GM18507 (cell line): ENCODE measurements at places on chromosomes 3 and 15.
A peak's percentile ranks its signal among the peaks of the same experiment; 100 is the strongest.

DNA sequence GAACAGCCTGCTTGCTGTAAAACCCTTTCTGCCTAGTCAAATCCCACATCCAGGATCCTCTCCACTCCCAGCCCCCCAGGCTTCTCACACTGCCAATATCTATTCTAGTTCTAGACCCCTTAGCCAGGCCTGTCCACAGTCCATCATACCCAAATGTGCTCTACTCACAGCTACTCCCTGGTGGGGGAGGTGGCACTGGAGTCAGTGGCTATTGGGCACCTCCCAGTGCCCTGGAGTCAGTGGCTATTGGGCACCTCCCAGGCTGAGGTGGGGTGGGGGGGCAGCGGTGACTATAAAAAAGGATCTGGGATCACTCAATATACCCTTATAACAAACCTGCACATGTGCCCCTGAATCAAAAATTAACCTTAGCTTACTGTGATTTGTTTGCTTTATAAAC is 773 bp upstream of the DISP2 start:
- DNase-seq = no peak

DNA sequence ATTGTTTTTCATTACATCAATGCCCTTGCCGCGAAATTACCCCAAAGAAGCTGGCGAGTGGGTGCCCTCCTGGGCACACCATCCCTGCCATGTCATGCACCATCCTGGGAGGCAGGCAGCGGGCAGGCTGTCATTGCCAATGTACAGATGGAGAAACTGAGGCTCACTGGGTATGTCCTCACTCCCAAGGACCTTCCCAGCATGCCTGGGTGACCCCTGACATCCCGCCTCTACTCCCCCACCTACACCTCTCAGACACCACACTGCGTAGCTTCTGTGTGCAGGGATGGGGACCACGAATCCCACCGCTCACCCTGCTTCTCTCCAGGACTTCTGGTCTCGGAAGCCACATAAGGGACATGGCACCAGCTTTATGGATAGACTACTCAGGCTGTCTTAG is 41.0 kb upstream of the SLC41A3 start:
- no peak for DNase-seq

DNA sequence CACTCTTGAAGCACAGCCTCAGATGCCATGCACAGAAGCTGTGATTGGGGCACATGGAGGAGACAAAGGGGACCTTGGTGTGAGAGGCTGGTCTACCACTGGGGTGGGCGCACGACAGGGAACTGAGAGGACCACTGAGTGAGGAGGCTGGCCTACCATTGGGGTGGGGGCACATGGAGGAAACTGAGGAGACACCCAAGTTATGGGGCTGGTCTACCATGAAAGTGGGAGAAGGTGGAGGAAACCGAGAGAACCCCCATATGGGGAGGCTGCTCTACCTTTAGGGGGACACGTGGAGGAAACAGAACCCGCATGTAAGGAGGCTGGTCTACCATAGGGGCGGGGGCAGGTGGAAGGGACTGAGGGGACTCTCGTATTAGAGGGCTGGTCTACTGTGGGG is 153.4 kb downstream of the FBLN2 start:
- DNase-seq = no peak

GRCh38 chr15:96303503-96304056 is 26.9 kb upstream of the NR2F2 start:
- no peak for DNase-seq

GRCh38 chr15:66696770-66697169 is 5.3 kb upstream of the SMAD6 start:
- no peak for DNase-seq

DNA sequence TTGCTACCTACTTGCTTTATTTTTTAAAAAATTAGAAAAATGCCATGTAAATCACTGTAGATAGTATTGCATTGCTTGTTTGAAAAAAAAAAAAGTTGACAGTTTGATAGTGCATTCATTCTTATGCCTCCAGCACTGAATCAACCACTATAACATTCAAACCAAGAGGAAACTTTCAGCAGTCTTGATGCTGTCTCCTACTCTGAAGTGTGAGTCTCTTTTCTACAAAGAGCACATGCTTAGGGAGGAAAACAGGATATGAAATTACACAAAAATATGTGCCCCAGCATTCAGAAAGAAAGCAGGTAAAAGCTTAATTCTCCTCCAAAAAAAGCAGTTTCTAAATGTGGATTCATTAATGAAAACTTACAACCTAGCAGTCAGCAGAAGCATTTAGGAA is 78.3 kb downstream of the ZBTB20 start:
- no peak for DNase-seq

DNA sequence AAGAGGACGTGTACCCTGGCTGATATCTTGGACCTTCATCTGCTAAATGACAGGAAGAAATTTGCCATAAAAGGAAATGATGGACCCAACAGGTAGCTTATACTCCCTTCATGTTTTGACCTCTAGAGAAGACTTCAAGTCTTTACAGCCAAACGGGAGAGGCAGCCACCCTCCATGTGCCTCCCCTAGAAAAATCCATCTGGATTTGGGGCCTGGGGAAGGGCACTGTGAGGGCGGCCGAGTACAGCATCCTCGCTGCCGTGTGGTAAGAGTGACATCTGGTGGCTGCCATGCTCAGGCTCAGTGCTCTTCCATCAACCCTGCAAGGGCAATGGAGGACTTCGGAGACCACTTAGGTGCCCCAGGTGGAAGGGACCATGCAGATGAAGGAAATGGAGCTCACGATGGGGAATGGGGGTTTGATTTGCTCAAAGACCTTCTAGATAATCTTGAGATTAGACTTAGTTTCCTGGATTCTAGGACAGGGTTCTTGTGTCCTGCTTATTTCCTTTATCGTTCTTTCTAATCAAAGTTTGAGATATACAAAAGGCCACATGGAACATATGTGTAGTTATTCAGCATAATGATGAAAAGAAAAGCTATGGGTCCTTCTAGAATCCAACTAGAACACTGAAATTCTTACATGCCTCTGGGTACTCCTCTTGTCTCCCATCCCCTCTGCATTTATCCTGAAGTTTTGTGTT is 44.4 kb downstream of the AQP9 start:
- DNase-seq = peak; percentile 12

GRCh38 chr3:119207512-119207875 is 33.2 kb downstream of the B4GALT4 start:
- no peak for DNase-seq

GRCh38 chr15:56719774-56720555 is 13.3 kb downstream of the ZNF280D start:
- DNase-seq = no peak

- no peak for DNase-seq
Observed at GRCh38 chr3:55969634-55970033, 482.5 kb upstream of the WNT5A start.

DNA sequence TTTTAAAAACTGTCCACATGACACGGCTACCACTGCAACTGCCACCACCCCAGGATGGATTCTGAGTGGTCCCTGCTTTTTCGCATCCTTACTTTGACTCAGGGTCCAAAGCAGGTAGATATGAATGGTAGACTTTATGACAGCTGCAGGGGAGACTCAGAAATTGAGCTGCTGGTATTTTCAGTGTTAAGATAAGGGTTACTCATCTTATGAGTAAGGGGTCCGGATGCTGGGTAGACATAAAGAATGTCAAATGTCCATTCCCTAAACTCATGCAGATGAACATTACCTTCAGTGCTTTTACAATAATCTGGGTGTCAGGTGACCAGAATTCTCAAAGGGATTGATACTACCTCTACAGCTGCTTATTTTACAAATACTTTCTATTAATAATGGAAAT is 25.9 kb upstream of the BBX start:
- DNase-seq = no peak

GRCh38 chr15:80587816-80588456 is 107.2 kb upstream of the ABHD17C start:
- no peak for DNase-seq

DNA sequence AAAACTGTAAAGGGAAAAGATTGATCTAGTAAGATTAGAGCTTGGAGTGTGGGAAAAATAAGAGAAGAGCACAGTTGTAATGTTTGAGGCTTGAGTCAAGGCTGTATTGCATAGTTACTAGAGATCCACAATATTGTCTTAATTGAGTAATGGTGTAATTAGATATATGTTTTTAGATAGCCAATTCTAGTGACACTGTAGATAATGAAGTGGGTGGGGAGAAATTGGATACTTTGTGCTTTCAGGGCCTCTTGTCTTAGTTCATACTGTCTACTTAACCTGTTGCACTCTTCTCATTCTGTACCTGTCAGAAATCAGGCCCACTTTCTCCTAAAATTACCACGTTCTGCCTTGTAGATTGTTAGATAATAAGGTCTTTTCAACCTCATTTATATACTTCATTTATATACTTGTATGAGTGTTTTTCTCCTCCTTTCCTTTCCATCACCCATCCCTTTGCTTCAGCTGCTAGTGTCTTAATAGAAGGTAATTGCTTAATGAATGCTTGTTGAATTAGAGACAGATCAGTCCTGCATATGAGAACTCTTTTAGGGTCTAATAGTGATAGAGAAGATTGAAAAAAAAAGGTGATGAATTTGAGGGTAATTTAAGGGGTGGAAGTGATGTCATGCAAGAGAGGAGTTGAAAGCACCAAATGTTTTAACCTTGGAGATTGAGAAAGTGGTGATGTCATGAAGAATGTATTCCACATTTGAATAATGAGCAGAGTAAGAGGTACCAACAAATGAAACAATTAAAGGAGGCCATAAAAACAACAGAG is 32.0 kb downstream of the PIK3CA start:
- no peak for DNase-seq

DNA sequence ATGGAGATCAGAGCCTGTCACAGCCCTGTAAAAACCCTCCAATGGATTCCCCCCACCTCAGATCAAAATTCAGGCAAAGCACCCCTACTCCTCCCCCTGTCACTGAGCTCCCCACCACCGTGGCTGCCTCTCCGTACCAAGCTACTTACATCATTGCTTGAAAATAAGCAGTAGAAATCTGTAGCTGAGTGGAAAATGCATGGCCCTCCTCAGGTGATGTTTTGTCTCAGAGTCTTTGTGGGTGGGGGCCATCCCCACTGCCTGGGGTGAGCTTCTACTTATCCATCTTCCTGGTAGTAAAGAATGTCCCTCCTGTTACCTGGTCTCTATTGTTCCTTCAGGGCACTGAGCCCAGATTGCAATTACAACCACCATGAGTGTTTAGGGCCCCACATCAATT is 34.5 kb downstream of the SLCO2A1 start:
- DNase-seq = no peak

- no peak for DNase-seq
Observed at GRCh38 chr3:169562988-169563774, 100.3 kb downstream of the MECOM start.

- DNase-seq = no peak
Observed at GRCh38 chr3:123622766-123623165, 37.9 kb upstream of the HACD2 start.

GRCh38 chr3:117927825-117928224 is 1106.8 kb downstream of the IGSF11 start:
- no peak for DNase-seq

GRCh38 chr3:42683875-42684598 is 1.3 kb upstream of the KLHL40 start:
- no peak for DNase-seq

DNA sequence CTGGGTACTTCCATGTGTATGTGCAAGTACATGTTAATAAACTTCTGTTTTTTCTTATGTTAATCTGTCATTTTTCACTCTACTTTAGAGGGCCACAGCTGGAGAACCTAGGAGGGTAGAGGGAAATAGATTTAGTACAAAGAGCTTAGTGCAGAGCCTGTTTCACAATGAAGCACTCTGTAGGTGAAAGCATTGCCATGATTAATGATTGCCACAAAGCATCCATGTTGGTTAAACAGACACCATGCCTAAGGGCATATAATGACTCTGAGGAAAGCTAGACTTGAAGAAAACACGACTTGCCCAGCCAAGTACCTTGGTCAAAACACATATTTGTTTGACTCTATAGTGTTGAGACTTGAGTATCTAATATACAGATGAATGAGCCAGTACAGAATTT is 338.4 kb downstream of the FHIT start:
- no peak for DNase-seq

- DNase-seq = no peak
Observed at GRCh38 chr15:101692801-101693598, 31.3 kb downstream of the TARS3 start.

- no peak for DNase-seq
Observed at GRCh38 chr3:166877971-166878370, 502.1 kb downstream of the ZBBX start.

DNA sequence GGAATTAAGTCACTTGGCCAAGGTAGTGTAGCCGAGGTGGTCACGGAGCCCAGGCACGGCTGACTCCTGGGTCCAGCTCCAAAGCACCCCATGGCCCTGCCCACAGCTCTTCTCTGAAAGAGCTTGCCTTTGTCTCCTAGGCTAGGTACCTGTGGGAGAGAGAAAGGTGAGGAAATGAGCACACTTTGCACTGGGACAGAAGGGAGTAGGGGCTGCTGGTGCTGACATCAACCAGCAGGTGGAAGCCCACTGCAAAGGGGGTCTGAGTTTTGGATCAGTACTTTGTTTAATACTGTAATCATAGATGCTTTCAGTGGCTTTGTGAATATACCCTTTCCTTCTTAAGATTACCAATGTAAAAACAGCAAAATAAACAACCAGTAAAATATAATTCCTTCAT is 128.3 kb upstream of the EIF1B start:
- no peak for DNase-seq

DNA sequence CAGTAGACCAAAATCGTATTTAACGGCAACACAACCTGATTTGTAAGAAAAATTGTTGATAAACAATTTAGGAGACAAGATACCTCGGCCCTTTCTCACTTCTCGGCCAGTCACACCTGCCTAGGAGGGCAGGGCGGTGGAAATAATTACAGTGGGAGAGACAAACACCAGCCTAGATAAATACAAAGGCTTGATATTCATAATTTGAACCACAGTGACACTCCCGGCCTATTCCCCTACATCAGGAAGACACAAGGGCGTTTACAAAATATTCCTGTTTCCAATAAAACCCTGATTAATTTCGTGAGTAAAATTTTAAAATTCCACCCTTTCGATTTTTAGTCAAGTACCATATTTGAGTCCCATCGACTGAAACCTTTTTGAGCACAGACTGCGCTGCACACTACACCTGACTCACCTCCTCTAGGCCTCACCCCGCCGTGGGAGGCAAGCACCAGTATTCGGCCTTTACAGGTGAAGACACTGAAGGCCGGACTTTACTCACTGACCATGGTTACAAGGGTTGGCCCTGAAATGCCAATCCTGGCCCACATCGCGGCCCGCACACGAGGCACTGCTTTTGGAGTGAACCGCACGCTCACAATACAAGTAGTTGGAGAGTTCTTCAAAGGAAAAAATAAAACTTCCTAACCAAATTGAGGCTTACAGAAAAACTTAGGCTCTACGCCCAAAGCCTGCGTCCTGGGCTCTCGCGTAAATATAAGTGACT is 794 bp downstream of the ARPP19 start:
- no peak for DNase-seq

GRCh38 chr15:48754011-48754410 is 56.9 kb downstream of the CEP152 start:
- DNase-seq = no peak

GRCh38 chr3:39601241-39601640 is 133.8 kb downstream of the MOBP start:
- no peak for DNase-seq

GRCh38 chr3:159925248-159925647 is 63.4 kb upstream of the IL12A start:
- no peak for DNase-seq
